Upper lobe of right lung (tissue), 1 donor: ENCODE measurements at places on chromosomes 11 and 22. TPM values are rescaled to one million over a fixed set of nuclear protein-coding genes. Genes with fewer than 3 reads are reported as not detected.

GRCh38 chr11:86050196-86050709 lies 18.6 kb downstream of the PICALM start:
- no peaks in the 10 kb centered on the region for H3K36me3 ChIP-seq
- no peak for DNase-seq
- H3K4me3 ChIP-seq = no peak overlapping the region

- DNase-seq = no peak
- peaks cover 8% of the 10 kb centered on the region for H3K4me1 ChIP-seq
- peaks cover 35% of the 10 kb centered on the region for H3K36me3 ChIP-seq
- no peaks in the 10 kb centered on the region for H3K27me3 ChIP-seq
- H3K4me3 ChIP-seq = no peak overlapping the region
- H3K27ac ChIP-seq = no peak overlapping the region
These were observed 72.0 kb downstream of the CD44 start for GRCh38 chr11:35210876-35211546.

DNA sequence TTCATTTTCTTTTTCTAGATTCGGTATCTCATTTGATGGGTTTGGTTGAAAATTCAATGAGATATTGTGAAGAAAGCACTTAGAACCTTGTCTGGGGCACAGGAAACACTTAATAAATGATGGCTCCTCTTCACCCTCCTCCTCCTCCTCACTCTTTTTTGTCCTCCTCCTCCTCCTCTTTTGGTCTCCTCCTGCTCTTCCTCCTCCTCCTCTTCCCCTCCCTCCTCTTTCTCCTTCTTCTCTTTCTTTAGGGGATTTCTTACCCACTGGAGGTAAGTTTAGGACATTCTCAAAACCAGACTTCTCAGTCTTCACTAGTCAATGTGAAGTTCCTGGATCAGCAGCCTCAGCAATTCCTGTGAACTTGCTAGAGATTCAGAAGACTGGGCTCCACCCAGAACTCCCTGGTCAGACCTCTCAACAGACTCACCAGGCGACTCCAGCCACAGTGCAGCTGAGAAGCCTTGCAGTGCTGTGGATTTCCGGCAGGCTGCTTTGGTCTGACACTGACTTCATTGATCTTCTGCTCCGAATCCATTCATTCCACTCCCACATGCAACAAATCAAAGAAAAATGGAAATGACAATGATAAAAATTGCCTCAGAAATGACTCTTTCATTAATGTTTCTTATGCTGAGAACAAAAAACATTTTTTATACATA lies 368.6 kb upstream of the B3GAT1 start:
- H3K27me3 ChIP-seq = no peaks in the 10 kb centered on the region
- H3K36me3 ChIP-seq = no peaks in the 10 kb centered on the region
- H3K4me3 ChIP-seq = no peak overlapping the region
- no peak for DNase-seq
- H3K4me1 ChIP-seq = no peaks in the 10 kb centered on the region

The C11orf97 gene
- not detected for total RNA-seq

DNA sequence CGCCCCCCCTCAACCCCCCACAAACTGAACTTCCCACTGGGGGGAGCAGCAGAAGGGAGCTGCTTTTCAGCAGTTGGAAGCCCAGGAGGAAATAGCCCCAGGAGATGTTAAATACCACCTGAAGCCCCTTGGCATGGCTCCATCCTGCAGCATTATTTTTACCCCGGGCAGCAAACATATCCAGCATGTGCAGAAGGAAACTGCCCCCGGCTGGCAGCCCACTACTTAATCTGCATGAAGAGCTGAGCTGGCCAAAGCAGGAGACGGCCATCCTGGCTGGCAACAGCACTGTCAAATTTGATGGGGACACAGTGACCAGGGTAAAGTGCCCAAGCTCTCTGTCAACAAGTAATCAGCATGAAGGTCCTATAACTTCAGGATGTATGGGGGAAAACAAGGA lies 32.0 kb downstream of the BUD13 start:
- no peak for DNase-seq
- no peak overlapping the region for H3K4me3 ChIP-seq
- H3K27me3 ChIP-seq = no peaks in the 10 kb centered on the region
- H3K36me3 ChIP-seq = peaks cover 4% of the 10 kb centered on the region

The DTX4 gene
- total RNA-seq = 43.1 TPM

- H3K4me1 ChIP-seq = peaks cover 6% of the 10 kb centered on the region
- no peaks in the 10 kb centered on the region for H3K27me3 ChIP-seq
- no peaks in the 10 kb centered on the region for H3K36me3 ChIP-seq
- no peak overlapping the region for H3K27ac ChIP-seq
These were observed 28.9 kb downstream of the RAB39A start for GRCh38 chr11:107957109-107957588.

- no peaks in the 10 kb centered on the region for H3K36me3 ChIP-seq
- DNase-seq = no peak
- H3K27ac ChIP-seq = no peak overlapping the region
- H3K4me3 ChIP-seq = no peak overlapping the region
- peaks cover 8% of the 10 kb centered on the region for H3K4me1 ChIP-seq
These were observed 35.4 kb downstream of the NFAM1 start for GRCh38 chr22:42396621-42397331.

GRCh38 chr11:19595840-19596751 lies 116.5 kb upstream of the NAV2 start:
- peak overlapping the region; percentile 32 for H3K27ac ChIP-seq
- no peaks in the 10 kb centered on the region for H3K36me3 ChIP-seq
- H3K27me3 ChIP-seq = no peaks in the 10 kb centered on the region
- H3K4me3 ChIP-seq = no peak overlapping the region
- H3K4me1 ChIP-seq = no peaks in the 10 kb centered on the region
- DNase-seq = no peak

DNA sequence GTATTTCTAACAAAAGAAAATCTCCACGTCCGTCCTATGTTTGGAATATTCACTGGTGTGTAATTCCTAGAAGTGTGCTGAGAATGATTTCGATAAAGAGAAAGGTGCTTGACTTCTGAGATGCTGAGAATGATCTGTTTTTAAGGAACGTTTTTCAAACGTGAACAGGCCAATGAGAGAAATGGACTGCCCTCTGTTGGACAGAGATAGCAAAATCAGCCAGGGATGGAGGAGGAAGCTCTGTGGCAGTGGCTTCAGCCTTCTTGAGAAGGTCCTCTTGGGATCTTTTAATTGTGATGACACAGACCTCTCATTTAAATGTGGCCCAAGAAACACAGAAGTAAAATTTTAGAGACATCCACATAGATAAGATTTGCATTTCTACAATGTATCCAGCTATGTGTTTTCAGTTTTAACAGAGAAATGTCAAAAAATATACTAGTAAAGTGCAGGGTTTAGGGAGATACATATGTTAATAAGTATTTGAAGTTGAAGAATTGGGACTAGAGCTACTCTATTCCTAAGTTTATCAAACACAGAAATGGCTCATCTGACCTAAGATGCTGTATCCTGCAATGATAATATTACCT lies 84.0 kb upstream of the RCN1 start:
- no peaks in the 10 kb centered on the region for H3K4me1 ChIP-seq
- peaks cover 30% of the 10 kb centered on the region for H3K27me3 ChIP-seq
- no peak for DNase-seq
- H3K4me3 ChIP-seq = no peak overlapping the region
- H3K36me3 ChIP-seq = no peaks in the 10 kb centered on the region

The POU2AF3 gene
- total RNA-seq = 1.8 TPM

GRCh38 chr11:100910808-100911207 lies 218.8 kb downstream of the PGR start:
- H3K36me3 ChIP-seq = no peaks in the 10 kb centered on the region
- no peaks in the 10 kb centered on the region for H3K27me3 ChIP-seq
- H3K4me1 ChIP-seq = no peaks in the 10 kb centered on the region

The CD44 gene
- total RNA-seq = 548 TPM

- peaks cover 27% of the 10 kb centered on the region for H3K4me1 ChIP-seq
- H3K27ac ChIP-seq = peak overlapping the region; percentile 3
- no peak for DNase-seq
- no peak overlapping the region for H3K4me3 ChIP-seq
- H3K27me3 ChIP-seq = no peaks in the 10 kb centered on the region
These were observed 17.0 kb upstream of the PSMA1 start for GRCh38 chr11:14537134-14537599.

- H3K27ac ChIP-seq = no peak overlapping the region
- peaks cover 7% of the 10 kb centered on the region for H3K4me1 ChIP-seq
- no peak for DNase-seq
- H3K27me3 ChIP-seq = no peaks in the 10 kb centered on the region
- no peaks in the 10 kb centered on the region for H3K36me3 ChIP-seq
These were observed 149.0 kb downstream of the PKNOX2 start for GRCh38 chr11:125313271-125314219.

The BATF2 gene
- 7.5 TPM for total RNA-seq

DNA sequence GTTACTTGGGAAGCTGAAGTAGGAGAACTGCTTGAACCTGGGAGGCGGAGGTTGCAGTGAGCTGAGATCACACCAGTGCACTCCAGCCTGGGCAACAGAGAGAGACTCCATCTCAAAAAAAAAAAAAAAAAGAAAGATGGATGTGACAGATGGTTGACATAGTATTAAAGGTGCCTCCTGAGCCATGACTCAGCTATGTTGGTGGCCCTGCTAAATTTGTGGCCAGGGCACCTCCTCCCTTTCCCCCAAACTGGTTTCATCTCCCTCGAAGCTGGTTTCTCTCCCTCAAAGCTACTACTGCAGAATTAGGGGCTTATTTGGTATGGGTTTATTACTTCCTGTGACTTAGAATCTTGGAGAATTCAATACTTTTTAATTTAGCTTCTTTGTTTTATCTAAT lies 31.5 kb downstream of the SDHD start:
- H3K4me3 ChIP-seq = no peak overlapping the region
- H3K27me3 ChIP-seq = no peaks in the 10 kb centered on the region
- no peaks in the 10 kb centered on the region for H3K36me3 ChIP-seq
- peaks cover 5% of the 10 kb centered on the region for H3K4me1 ChIP-seq
- H3K27ac ChIP-seq = no peak overlapping the region
- no peak for DNase-seq
